DMS79 (cell line): ENCODE measurements at places on chromosomes 5 and 9.

GRCh38 chr5:1134478-1134877 lies 22.6 kb upstream of the SLC12A7 start:
- no peak for DNase-seq

GRCh38 chr5:35821513-35821912 lies 35.2 kb upstream of the IL7R start:
- no peak for DNase-seq

GRCh38 chr5:83177803-83178202 lies 100.5 kb downstream of the XRCC4 start:
- no peak for DNase-seq

DNA sequence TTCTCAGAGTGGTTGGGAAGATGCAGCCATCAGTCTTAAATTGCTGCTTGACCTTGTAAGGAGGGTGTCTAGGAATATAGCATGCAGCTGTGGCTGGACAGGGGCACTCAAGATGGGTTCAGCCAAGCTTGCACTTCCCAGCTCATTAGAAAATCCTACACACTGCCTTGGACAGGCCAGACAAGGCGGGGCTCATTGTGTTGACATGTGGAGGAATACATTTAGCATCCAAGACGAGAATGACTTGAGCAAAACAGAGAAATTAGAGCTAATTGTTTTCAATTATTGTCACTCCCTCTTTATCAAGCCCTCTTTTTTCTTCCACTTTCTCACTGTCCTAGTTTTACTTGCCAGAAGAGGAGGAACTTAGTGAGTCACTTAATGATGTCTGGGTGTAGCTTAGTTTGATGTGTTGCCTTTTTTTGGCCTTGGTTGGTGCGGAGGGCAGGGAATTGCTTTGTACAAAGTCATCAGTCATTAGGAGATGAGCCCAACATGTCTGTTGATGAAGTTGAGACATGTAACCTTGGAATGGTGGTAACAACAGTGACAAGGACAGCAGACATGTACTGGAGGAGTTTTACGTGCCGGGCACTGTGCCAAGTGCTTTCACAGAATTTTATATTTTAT lies 1219.3 kb upstream of the WWC1 start:
- DNase-seq: no peak

- DNase-seq: no peak
Observed at GRCh38 chr9:120490888-120491595, 88.9 kb downstream of the CDK5RAP2 start.

DNA sequence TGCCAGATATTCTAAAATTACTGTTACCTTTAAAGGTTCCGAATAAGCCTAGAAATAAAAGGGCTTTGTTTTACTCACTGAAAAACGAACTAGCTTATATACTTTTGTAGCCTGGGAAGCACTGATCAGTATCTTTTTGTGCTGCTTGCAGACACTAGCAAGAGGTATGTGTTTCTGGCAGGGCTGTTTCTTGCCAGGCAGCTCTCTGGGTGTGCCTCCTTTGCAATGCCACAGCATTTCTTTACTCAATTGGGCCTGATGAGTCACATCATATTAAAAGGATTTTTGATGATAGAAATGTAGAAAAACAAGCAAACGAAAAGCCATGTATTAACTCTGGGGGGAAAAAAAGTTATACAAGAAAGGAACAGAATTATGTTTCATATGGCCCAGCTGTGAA lies 35.6 kb downstream of the CD180 start:
- no peak for DNase-seq

DNA sequence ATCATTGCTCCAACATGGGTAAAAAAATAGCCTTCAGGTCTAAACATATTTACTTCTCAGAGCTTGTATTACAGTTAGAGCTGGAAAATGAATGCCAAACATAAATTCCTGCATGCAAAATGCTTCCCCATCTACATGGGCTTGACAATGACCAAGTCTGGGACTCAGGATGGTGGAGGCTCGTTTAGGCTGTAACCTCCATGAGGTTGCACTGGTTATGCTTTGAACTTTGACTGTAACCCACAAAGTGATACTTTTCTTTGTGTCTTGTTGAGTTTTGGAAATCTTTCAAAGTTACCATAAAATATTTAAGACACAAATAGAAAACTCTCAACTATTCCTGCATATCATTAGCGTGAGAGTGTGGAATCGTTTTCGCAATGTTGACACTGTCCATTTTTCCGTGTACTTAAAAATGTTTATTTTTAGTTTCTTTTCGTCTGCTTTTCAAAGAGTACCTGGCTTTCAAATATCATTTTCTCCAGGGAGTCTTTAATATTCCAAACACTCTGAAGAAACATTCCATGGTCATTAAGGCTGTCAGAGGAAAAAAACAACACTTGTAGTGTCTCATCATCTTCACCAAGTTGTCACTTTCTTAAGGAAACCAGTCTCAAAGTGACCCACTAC lies 487.8 kb downstream of the ENC1 start:
- DNase-seq: no peak

DNA sequence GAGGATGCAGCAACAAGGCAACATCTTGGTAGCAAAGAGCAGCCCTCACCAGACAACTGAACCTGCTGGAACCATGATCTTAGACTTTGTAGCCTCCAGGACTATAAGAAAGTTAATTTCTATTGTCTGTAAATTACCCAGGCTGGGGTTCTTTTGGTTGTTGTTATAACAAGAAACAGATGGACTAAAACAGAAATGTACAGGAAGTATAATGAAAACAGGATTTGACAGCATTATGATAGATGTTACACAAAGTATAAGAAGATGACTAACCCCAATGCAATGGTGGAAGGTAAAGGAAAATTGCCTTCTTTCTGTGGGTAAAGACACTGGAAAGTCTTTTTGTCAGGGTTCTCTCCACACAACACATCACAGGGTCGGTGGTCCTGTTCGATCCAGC lies 204.2 kb downstream of the SGCD start:
- DNase-seq: no peak

GRCh38 chr9:3719286-3719685 lies 193.5 kb upstream of the RFX3 start:
- no peak for DNase-seq

DNA sequence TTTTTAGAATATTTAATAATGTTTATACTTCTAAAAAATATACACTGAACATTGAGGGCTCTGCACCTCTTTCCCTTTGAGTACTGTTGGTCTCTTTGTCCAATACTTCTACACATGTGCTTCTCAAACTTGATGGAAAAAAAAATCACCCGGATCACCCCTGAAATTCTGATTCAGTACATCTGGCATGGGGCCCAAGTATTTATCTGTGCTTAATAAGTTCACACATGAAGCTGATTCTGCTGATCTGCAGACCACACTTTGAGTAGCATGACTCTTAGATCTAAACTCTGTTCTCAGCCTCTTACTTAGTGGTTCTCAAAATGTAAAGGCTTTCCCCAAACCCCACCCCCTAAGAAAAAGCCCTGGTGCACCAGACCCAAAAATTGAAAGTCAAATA lies 12.0 kb downstream of the RUSC2 start:
- no peak for DNase-seq

DNA sequence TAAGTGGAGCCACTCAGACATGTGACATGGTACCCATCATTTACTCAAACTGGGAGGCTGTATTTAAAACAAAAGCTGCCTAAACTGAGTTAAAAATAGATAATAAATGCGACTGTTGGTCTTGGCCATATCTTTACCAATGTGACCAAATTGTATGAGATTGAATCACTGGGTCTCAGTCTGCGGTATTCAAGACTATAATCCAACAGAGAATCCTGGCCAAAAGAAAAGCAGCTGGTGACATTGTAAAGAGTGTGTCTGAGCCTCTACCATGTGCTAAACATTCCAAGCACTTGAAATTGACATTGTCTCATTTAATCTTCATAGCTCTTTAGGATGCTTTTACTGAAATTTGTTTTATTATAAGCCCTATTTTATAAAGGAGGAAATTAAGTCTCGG lies 282.6 kb downstream of the ZNF608 start:
- no peak for DNase-seq

GRCh38 chr5:58505502-58505901 lies 14.3 kb downstream of the GAPT start:
- no peak for DNase-seq

DNA sequence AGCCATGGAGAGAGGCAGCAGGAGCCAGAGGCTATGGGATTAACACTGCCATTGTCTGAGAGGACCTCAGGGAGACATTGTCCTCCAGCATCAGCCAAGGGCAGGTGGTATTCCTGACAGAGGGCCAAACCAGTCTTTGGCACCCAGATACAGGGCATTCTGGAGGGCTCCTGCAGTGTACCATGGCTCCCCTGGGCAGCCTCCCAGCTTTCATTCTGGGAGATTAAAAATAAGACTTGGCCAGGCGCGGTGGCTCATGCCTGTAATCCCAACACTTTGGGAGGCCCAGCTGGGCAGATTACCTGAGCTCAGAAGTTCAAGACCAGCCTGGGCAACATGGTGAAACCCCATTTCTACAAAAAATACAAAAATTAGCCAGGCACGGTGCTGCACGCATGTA lies 4.2 kb downstream of the MTAP start:
- DNase-seq: no peak

- DNase-seq: no peak
Observed at GRCh38 chr9:119559056-119559455, 189.8 kb upstream of the BRINP1 start.

- DNase-seq: no peak
Observed at GRCh38 chr5:71782393-71782770, 63.3 kb downstream of the CARTPT start.

- no peak for DNase-seq
Observed at GRCh38 chr5:181242031-181242451, 1.7 kb downstream of the RACK1 start.

GRCh38 chr5:8912106-8912505 lies 633.8 kb downstream of the SEMA5A start:
- DNase-seq: no peak

DNA sequence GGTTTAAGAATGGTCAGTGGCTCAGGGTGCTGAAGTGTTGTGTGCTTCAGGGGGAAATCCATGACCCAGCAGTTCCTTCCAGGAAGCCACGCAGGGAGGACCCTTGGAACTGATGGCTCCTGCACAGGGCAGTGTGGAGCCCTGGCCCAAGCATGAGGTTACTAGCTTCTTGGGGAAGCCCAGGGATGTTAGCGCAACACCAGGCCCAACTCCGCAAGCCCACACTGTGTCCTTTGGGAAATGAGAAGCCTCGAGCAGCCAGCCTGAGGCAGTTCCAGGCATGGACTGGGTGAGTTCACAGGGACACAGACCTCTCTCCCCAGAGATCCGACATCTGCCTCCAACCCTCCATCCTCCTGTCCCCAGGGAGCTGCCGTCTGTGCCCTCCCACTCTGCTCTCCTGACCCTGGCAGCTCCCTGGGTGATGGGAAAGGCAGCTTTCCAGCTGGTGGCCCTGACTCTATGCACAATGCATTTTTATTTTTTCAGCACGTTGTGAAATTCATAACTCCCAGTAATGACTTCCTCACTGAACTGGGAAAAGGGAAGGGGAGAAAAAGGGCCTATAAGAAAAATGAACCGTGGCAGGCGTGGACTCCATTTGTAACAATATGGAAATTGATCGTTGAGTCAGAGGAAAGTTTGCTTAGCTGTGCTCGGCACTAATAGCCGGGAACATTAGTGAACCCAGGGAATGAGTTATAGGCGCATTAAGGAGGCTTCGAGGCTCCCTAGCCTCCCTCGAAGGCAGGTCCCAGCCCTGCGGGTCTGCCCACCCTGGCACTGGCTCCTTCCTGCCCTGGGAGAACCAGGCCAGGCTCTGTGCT lies 34.1 kb downstream of the LMX1B start:
- no peak for DNase-seq

DNA sequence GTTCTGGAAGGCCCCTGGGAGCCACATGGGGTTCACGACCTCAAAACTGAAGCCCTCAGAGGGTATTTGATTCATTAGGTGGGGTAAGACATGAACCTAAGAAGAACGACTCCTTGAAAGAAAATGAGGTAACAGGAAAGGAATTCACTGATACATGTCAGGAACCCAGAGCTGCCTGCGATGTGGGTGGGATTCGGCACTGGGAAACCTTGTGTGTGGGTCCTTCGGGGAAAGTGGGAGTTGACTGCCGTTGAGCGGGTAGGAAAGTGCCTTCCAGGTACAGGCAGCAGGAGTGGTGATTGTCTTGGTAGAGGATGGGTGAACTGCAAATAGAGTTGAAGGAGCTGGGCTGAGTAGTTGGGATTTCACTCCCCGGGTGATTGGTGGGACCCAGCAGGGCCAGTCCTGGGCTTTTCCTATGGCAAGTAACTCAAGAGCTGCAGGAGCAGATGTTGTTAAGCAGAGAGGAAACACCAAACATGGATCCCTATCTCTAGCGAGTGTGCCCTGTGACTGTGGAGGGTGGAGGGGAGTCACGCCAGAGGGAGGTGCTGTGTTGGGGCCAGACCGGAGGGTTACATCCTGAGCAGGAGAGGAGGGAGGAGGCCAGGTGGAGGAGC lies 30.8 kb downstream of the ANKRD33B start:
- DNase-seq: no peak

GRCh38 chr5:150778088-150778516 lies 455 bp upstream of the SMIM3 start:
- DNase-seq: no peak

DNA sequence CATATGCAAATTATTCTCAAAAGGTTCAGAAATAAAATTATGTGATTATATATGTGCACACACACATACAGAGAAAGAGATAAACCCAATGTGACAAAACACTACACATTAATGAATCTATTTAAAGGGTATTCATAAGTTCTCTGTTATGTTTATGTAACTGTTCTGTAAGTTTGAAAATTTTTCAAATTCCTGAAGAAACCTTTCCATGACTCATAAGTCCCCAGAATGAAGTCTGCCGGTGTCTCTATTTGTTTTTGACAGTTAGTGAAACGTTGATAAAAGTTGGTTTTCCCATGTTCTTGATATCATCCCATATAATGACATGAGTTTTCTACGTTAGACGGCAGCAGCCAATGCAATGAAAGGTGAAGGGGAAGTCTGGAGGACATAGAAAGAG lies 199.5 kb upstream of the PUM3 start:
- no peak for DNase-seq

DNA sequence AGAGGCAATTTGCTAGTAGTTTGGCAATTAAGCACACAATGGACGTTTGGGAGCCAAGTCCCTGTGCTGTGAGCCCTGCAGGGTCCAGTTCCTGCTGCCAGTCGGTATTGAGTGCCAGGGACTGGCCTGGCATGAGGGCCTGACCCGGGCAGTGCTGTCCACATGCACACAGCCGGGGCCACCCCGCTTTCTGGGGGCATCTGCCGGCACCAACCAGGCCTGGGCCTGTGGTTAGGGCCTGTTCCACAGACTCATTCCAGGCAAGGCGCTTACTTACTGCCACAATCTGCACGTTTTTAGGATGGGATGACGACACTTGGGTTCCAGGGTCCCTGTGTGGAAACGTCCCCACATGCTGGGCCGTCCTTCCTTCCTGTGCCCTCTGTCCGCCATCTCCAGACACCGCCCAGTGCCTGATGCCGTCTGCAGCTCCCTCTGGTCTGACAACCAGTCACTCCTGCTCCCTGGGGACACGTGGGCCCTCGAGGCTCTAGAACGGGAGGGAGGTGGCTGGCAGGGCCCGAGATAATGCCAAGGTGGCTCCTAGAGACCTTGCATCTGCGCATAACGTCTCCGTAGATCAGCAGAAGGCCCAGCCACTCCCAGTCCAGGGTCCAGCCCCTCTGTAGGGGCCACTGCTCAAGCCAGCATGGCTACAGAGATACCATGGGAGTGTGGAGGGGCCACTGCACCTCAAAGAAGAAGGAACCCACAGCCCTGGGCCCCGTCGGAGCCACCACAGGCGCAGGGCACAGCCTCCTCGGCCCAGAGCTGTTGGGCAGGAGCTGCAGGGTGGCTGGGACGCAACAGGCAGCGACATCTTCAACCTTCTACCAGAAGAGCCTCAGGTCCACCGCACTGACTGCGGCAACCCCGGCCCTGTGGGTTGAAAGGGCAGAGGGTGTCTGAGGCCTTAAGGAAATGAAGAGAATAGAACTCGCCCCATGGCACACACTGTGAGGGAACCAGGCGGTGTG lies 24.7 kb downstream of the SLC9A3 start:
- DNase-seq: peak; percentile 17
